ENCODE measurements at places on chromosomes 7 and 10. TPM values are rescaled to one million over a fixed set of nuclear protein-coding genes. Genes with fewer than 3 reads are reported as not detected.

DNA sequence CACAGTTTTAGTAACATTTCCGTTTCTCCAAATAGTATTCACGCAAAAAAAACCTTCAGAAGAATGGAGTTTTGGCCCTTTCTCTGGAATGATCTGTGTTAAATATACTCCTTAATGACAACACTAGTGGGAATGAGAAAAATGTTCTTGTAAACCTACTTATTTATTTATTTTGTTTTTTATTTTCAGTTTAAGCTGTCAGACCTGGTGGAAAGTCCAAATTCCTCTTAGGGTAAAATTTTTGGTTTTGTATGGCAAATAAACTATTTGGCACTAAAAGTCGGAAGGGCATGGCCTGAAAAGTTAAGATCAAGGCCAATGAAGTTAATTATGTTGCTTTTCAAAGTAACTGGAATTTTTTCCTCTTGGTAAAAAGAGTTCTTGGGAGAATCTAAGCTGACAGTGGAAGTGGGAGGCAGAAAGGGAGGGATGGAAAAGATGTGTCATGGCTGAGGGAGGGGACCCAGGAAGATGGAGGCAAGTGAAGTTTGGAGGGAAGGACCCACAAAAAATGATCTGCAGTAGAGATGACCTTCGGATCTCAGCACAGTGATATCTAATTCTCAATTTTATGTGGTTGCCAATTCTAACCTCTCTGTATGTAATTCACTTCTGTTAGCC, 33.5 kb upstream of the VPS41 start:
- H3K36me3 ChIP-seq = peaks cover 7% of the 10 kb centered on the region
- no peak for DNase-seq
- H3K27ac ChIP-seq = no peak overlapping the region
- H3K4me1 ChIP-seq = peaks cover 1% of the 10 kb centered on the region

Gene ANKRD30A
- not detected for total RNA-seq

Gene SLC16A12
- total RNA-seq = not detected

DNA sequence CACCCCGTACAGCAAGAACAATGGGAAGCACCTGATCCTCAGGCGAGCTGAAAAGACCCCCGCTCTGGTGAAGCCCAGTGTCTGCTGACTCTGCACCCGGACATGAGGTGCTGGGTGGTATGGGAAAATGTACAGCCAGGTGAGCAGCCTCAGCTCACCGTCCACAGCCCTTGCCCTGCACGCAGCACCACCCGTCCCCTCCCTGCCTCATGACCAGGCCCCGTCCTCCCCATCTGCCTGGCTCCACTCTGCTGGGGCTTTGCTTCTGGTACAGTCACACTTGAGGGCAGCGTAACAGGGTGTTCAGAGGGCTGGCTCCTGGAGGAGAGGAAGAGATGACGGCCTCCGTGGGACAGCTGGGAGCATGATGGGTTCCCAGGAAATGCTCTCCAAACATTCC, 49.1 kb downstream of the NCAPG2 start:
- peak overlapping the region; percentile 97 for H3K27ac ChIP-seq
- H3K27me3 ChIP-seq = peaks cover 3% of the 10 kb centered on the region

Gene ZPBP
- not detected for total RNA-seq

Gene SLC29A4
- total RNA-seq = 30.5 TPM

DNA sequence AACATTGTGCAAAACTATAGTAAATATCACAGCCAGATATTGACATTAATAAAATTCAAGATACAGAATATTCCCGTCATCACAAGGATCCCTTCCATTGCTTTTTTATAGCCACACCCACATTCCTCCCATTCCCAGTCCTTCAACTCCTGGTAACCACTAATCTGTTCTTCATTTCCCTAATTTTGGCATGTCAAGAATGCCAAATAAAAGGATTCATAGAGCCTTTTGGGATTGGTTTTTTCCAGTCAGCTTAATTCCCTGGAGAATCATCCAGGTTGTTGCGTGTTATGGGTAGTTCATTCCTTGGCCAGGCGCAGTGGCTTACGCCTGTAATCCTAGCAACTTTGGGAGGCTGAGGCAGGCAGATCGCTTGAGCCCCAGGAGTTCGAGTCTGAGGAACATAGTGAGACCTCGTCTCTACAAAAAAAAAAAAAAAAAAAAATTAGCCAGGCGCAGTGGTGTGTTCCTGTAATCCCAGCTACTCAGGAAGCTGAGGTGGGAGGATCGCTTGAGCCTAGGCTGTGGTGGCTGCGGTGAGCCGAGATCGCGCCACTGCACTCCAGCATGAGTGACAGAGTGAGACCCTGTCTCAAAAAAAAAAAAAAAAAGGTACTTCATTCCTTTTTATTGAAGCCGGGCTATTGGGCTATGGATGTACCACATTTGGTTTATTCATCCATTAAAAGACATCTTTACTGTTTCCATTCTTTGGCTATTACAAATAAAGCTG, 2.7 kb downstream of the OGDH start:
- H3K4me1 ChIP-seq = peaks cover 5% of the 10 kb centered on the region
- peak overlapping the region; percentile 20 for H3K27ac ChIP-seq
- H3K4me3 ChIP-seq = peak overlapping the region; percentile 7

DNA sequence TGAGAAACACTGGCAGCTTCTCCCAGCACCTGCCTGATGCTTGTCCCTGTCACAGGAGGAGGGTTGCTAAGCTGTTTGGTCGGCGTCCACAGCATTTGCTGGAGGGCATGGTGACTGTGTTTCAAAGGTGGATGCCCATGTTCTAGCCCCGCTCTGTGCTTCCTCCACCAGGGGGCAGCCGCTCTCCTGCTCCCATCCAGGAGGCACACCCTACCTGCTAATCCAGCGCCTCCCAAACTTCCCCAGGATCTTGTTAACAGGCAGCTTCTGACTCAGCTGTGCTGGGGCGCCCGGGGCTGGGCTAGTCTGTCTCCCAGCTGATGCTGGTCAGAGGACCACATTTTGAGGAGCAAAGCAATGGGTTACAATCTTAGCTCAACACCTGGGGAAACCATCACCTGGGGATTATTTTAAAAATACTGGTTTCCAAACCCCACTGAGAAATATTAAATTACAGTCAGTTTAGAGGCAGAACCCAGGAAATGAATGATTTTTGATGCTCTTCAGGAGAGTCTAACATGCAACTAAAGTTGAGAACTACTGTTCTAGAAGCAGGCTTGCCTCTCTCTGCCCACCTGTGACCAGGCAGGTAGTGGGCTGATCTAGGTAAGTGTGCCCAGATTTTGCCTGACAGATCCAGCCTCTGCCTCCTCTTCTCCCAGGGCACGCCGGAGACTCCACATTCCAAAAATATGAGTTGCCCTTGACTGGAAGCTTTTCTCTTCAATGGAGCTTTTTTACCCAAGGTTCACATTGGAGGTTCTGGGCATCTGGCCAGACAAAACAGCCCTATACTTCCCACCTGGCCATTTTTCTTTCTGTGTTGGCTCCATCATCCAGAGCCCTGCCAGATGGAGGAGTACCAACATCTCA, 92.7 kb upstream of the GPR26 start:
- H3K36me3 ChIP-seq = peaks cover 4% of the 10 kb centered on the region
- peak; percentile 82 for DNase-seq
- H3K4me3 ChIP-seq = no peak overlapping the region
- H3K27ac ChIP-seq = no peak overlapping the region
- H3K27me3 ChIP-seq = peaks cover 5% of the 10 kb centered on the region
- H3K4me1 ChIP-seq = no peaks in the 10 kb centered on the region

Gene MCU
- 15.2 TPM for total RNA-seq

DNA sequence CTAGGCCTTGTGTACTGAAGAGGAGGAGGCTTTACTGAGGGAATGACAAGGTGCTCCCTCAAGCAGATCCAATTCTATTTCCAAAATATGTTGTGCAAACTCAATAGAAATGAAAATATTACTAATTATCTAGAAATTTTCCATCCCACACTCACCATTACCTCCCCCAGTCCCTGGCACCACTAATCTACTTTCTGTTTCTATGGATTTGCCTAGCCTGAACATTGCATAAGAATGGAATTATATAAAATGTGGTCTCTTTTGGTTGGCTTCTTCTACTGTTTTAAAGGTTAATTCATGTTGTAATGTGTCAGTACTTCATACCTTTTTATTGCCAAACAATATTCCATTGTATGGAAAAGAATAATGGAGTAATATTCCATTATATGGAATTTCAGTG, 18.7 kb upstream of the NUB1 start:
- no peak overlapping the region for H3K27ac ChIP-seq
- H3K36me3 ChIP-seq = peaks cover 10% of the 10 kb centered on the region
- no peaks in the 10 kb centered on the region for H3K4me1 ChIP-seq
- no peaks in the 10 kb centered on the region for H3K27me3 ChIP-seq
- no peak for DNase-seq

- peaks cover 19% of the 10 kb centered on the region for H3K36me3 ChIP-seq
- H3K27ac ChIP-seq = no peak overlapping the region
- H3K27me3 ChIP-seq = no peaks in the 10 kb centered on the region
- peaks cover 12% of the 10 kb centered on the region for H3K4me1 ChIP-seq
- H3K4me3 ChIP-seq = no peak overlapping the region
Observed at GRCh38 chr7:111858331-111858730, 296.0 kb upstream of the IMMP2L start.

DNA sequence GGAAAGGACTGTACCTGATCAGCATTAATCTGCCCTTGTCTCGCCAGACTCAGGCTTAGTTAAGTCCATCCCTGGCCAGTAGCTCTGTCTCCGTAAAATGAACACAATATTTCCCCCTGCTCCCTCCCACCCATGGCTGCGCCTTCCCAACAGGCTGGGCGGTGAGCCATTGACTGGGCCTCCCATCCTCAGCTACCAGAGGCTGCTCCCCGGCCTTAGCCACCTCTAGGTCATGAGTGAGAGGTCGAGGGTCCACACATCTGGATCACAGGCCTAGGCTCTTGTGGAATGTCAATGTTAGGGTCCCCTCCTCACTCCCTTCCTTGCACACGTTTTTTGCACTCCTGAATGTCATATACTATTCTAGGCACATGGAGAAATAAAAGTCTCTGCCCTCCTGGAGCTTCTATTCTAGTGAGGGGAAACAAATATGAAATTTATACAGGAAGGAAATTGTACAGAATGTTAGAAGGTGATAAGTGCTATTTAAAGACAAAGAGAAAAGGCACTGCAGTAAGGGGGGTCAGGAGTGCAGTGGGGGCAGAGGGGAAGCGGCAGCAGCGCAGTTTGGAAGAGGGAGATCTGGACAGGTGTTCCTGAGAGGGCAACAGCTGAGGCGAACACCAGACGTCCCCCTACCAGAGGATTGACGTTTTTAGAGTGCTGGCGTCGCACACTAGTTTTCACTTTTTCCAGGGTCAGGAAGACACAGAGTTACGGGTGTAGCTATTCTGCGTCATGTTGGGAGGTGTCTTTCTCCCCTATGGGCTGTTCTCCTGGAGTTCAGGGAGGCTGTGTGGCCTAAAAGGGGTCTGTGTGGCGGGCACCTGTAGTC, 17.2 kb upstream of the EIF5AL1 start:
- no peak overlapping the region for H3K4me3 ChIP-seq
- peaks cover 9% of the 10 kb centered on the region for H3K4me1 ChIP-seq
- no peak for DNase-seq
- H3K27ac ChIP-seq = no peak overlapping the region

Gene NEUROD6
- total RNA-seq = not detected

Gene SPDYE1
- total RNA-seq = not detected

DNA sequence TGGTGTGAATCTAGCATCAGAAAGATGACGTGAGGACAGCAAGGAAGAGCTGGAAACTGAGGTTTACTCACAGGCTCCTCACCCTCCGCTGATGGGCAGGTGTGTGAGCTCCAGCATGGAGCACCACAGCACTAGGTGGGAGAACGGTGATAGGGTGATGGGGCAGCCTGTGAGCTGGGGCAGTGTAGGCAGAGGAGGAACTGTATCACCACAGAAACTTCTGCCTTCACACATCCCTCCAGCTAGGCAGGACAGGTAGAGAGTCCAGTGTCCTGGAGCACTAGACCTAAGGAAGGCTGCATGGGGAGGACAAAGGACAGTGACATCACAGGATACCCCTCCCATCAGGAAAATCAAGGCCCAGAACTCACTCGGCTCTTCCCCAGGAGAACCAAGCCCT, 241.8 kb upstream of the PRSS58 start:
- peak overlapping the region; percentile 88 for H3K27ac ChIP-seq
- H3K4me3 ChIP-seq = peak overlapping the region; percentile 6

DNA sequence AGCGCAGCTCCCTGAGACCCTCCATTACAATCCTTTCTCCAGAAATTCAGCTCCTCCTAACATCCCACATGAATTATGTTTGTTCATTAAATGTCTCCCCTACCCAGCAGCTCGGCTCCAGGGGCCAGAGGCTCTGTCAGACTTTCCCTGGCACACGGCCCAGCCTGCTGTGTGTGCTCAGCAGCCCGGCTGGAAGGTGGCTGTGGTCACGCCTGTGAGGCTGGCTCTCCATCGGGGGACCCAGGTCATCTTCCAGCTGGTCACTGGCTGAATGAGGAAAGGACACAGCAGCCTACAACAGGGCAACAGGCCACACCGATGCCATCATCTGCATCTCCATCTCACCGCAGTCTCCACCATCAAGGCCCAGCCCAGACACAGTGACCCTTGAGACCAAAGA, 219.8 kb downstream of the MAD1L1 start:
- H3K4me1 ChIP-seq = peaks cover 14% of the 10 kb centered on the region
- H3K4me3 ChIP-seq = no peak overlapping the region
- peak overlapping the region; percentile 79 for H3K27ac ChIP-seq
- H3K27me3 ChIP-seq = peaks cover 14% of the 10 kb centered on the region
- DNase-seq = no peak

DNA sequence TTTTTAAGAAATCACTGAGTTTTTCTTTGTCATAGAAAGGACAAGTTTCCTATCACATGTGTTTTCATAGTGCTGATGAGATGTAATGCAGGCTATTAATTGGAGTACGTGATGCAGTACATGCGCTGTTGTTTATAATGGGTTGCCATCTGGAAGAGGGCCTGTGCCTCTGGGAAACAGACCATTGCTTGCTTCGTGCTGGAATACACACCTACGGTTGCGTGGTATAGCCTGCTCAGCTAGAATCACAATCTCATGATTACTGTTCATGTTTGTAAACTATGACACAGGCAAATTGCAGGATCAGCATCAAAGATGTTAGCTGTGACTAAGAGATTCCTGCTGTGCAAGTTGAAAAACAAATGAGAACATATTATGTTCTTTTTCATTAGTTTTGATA, 107.2 kb upstream of the STEAP1B start:
- no peaks in the 10 kb centered on the region for H3K36me3 ChIP-seq
- H3K27ac ChIP-seq = no peak overlapping the region
- no peak for DNase-seq
- H3K4me3 ChIP-seq = no peak overlapping the region
- no peaks in the 10 kb centered on the region for H3K4me1 ChIP-seq
- no peaks in the 10 kb centered on the region for H3K27me3 ChIP-seq

- H3K27me3 ChIP-seq = no peaks in the 10 kb centered on the region
- no peak overlapping the region for H3K4me3 ChIP-seq
- H3K36me3 ChIP-seq = peaks cover 10% of the 10 kb centered on the region
- no peak overlapping the region for H3K27ac ChIP-seq
- no peak for DNase-seq
Observed at GRCh38 chr10:119006451-119007210, 22.9 kb upstream of the NANOS1 start.

GRCh38 chr10:387909-388660, 252.8 kb downstream of the ZMYND11 start:
- peaks cover 6% of the 10 kb centered on the region for H3K27me3 ChIP-seq
- H3K4me1 ChIP-seq = peaks cover 12% of the 10 kb centered on the region
- no peak overlapping the region for H3K27ac ChIP-seq
